NCI-H2081 (cell line): ENCODE measurements at places on chromosomes 7 and 10.

DNA sequence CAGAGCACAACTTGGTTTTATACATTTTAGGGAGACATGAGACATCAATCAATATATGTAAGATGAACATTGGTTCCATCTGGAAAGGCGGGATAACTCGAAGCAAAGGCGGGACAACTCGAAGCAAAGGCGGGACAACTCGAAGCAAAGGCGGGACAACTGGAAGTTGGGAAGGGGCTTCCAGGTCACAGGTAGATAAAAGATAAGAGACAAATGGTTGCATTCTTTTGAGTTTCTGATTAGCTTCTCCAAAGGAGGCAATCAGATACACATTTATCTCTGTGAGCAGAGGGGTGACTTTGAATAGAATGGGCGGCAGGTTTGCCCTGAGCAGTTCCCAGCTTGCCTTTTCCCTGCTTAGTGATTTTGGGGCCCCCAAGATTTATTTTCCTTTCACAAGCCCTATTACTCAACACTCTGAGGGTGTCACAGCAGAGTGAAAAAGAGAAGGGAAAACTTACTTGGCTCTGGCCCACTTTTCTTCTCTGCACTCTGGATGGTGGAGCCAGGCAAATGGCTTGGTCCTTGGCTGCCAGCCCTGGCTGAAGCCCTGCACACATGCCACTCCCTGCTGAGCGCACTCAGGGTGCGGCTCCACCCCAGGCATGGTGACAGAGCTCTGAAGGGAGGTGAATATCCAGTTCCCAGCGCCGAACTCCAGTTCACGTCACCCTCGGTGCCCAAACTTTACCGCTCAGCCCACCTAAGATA is 46.7 kb downstream of the PARD3 start:
- DNase-seq = peak; percentile 28

DNA sequence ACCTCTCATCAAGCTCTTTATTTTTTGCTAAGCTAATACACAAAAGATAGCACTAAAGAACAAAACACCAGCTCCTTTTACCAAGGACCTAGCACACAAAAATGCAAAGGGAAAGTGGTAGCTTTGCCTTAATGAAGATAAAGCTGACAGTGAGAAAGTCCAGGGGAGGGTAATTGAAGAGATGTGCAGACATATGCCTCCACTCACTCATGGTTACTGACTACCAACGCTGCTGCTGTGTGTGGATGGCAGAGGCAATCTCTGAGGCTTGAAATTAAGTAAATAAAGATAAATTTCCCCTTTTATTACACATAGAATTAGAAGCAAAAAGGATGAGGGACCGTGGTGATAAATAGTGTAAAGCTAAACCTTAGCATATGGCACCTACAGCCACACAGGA is 87.0 kb downstream of the HGF start:
- no peak for DNase-seq

DNA sequence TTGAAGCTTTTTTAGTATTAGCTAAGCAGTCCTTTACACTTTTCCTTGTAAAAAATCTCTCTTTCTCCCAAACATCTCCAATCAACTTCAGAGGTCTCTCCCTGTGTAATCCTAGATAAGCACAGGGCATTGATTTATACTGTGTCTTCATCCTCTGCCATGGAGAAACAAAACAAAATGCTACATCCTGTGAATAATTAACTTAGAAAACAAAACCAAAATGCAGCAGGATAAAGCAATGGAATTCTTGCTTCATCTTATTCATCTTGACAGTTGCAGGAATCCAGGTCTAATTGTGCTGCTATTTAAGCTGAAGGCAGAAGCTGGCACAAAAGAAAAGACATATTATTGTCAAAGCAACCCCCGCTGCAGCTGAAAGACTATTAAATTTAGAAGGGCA is 641.5 kb upstream of the SORCS1 start:
- no peak for DNase-seq

DNA sequence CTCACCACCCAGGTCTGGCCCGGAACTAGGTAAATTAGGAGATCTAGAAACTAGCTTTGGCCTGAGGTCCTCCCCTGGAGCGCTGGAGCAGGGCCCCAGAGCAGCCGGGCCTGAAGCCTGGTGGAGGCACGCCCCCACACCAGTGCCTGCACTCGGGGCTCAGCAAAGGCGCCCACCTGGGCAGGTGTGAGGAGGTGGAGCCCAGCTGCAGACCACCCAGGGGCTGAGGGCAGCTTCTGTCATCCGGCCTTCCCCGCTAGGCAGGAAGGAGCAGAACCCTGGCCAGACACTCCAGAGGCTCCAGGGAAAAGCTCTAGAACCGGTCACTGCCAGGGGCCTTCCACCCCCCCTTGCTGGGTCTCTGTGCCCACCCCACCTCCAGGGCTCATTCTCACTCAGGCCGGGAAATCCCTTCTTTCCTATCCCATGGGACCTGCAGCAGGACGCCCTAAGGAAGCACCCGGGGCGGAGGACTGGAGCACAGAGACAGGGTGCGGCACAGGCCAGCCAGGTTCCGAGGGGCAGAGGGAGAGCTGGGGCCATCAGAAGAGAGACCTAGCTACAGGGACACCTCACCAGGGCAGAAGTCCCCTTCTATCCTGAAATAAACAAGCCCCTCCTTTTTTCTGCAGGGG is 161.2 kb downstream of the NRF1 start:
- no peak for DNase-seq

GRCh38 chr7:30278849-30279652 is 5.3 kb upstream of the ZNRF2 start:
- DNase-seq = no peak

DNA sequence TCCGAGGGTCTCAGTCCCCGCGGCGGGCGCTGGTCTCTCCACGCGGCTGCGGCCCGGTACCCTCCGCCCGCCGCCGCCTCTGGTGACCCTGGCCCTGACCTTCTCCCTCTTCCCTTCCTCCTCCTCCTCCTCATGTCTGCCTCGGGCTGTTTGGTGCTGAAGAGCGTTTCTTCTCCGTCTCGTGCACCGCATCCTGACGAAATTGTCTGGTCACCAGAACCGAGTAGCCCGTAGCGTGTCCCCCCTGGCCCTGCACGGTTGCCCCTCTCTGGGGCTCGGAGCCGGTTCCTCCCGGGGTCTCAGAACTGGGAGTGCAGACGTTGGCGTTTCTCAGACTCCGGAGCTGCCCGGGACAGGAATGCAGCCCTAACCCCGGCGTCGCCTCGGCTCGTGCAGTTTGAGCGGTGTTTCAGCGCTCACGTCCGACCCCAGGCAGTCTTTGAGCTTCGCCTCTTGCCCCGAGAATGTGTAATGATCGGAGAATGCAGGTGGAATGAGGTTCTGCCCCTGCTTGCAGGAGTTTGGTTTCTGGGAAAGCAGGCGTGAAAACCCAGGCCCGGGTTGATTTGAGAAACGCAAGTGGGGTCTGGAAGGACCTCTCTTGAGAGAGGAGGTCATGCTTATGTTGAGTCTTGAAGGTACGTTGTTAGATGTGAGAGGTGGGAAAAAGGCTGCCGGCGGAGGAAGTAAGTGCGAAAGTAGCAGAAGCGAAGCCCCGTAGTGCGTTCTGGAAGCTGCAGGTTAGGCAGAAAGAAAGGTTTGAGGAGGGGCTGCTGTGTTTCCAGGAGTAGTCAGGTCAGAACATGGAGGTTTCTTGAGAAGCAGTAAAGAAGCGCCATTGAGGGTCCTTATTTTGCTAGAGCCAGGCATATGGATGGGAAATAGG is 743 bp downstream of the RBM17 start:
- no peak for DNase-seq

GRCh38 chr10:113576852-113577251 is 24.0 kb downstream of the HABP2 start:
- no peak for DNase-seq

DNA sequence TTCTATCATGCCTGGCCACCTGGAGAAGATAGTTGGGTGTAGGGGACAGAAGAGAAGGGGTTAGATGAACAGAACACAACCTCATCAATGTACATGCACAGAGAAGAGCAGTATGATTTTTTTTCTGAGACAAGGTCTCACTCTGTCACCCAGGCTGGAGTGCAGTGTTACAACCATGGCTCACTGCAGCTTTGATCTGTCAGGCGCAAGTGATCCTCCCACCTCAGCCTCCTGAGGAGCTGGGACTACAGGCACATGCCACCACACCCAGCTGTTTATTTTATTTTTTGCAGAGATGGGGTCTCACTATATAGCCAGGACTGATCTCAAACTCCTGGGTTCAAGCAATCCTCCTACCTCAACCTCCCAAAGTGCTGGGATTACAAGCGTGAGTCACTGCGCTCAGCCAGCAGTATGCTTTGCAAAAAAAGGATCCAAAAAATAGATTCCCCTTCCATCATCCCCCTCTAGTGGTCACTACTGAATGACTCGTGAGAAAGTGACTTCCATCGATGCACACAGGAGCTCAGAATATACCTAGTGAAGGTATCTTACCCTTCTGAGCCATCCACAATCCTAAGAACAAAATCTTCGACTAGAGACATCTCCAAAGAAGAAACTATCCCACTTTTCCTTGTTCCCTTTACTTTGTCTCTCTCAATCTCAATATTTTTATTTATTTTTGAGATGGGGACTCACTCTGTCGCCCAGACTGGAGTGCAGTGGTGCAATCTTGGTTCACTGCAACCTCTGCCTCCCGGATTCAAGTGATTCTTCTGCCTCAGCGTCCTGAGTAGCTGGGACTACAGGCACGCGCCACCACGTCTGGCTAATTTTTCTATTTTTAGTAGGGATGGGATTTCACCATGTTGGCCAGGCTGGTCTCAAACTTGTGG is 21.0 kb downstream of the ZCWPW1 start:
- peak; percentile 61 for DNase-seq

GRCh38 chr7:39744620-39745019 is 121.2 kb downstream of the RALA start:
- no peak for DNase-seq

GRCh38 chr10:4312051-4312835 is 513.8 kb upstream of the AKR1E2 start:
- DNase-seq = no peak

- no peak for DNase-seq
These were observed 181.5 kb upstream of the TRIM24 start for GRCh38 chr7:138278601-138279000.

DNA sequence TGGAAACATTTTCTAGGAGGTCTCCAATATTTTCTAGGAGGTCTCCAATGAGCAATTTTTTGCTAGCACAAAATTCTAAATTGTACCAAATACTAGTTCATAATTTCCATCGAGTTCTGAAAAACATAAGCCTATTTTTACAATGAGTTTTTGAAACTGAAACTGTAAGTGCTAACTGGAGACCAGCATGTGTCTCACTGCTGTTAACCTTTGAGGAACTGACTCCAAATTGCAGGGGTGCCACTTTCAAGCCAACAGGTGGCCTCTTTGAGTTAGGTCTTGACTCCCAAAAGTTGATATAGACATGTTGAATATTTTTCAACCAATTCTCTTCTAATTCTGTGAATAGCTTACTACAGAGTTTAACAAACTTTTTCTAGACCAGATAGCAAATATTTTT is 58.8 kb downstream of the CAV1 start:
- DNase-seq = no peak

DNA sequence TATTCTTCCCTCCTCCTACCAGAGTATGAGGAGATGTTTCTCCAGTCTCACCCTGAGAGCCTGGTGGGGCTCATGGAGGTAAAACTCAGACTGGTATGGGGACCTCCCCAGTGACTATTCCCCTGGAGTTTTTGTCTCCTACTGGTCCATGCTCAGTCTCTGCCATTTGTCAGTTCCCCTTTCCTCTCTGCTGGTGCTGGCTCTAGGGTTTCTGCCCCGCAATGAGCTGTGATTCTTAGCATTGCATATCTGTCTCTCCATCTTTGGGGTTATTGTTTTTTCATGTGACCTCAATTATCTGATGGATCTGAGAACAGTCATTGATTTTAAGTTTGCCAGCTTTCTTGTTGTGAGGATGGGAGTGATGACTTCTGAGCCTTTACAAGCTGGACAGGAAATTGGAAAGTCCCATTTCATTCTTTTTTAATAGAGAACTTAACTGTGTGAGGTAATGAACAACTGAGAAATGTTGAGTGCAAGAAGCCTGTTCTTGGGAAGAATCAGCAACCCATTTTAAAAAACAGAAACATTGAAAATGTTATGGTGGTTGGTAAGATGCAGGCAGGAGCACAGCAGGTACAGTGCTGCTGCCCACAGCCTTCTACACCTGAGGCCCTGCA is 26.9 kb downstream of the NACAD start:
- DNase-seq = no peak

GRCh38 chr7:18680576-18680975 is 185.0 kb downstream of the HDAC9 start:
- DNase-seq = no peak

GRCh38 chr7:1169409-1170368 is 9.7 kb upstream of the ZFAND2A start:
- DNase-seq = peak; percentile 63

DNA sequence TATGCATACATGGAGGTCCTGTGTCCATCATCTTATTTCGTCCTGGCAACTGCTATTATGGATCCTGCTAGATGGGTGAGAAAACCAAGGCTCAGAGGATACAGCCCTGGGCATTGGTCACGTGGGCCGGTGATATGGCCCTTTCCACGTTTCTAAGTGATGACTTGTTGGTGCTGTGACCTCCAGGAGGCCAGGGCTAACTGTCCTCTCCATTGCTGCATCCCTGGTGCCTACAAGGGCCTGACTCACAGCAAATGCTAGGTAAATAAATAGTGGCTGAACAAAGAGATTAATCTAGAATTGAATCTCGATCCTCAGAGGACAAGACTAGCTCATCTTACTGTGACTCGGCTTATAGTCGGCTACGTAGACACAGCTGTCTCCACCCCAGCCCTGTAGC is 78.6 kb downstream of the FAM53B start:
- DNase-seq = no peak

GRCh38 chr10:44517635-44518034 is 132.7 kb upstream of the CXCL12 start:
- DNase-seq = no peak

- no peak for DNase-seq
These were observed 151.1 kb downstream of the ELMO1 start for GRCh38 chr7:37297546-37297945.

- DNase-seq = no peak
These were observed 36.8 kb upstream of the CDC14C start for GRCh38 chr7:48887500-48887899.

- DNase-seq = no peak
These were observed 62.9 kb downstream of the GRM8 start for GRCh38 chr7:127189886-127190285.

GRCh38 chr10:102783568-102783967 is 39.8 kb downstream of the WBP1L start:
- no peak for DNase-seq

GRCh38 chr7:50306494-50307367 is 2.2 kb downstream of the IKZF1 start:
- DNase-seq = no peak

- DNase-seq = no peak
These were observed 343.0 kb downstream of the GPAM start for GRCh38 chr10:111840546-111840945.

GRCh38 chr10:31624611-31625010 is 304.0 kb downstream of the ARHGAP12 start:
- no peak for DNase-seq

- DNase-seq = peak; percentile 71
These were observed 14.4 kb downstream of the DENND2A start for GRCh38 chr7:140625908-140626868.

- DNase-seq = peak; percentile 3
These were observed 822 bp downstream of the SHOC2 start for GRCh38 chr10:110919971-110920881.
